Sciatic nerve (tissue), 2 donors: ENCODE measurements at places on chromosomes 3 and 15. TPM values are rescaled to one million over a fixed set of nuclear protein-coding genes. Genes with fewer than 3 reads are reported as not detected.

BBS4 gene
- 28.9 TPM for total RNA-seq

CTSH gene
- 81.6 TPM for total RNA-seq

PLCH1 gene
- total RNA-seq = 4.5 TPM

GRAMD1C gene
- total RNA-seq = 3.0 TPM

NMNAT3 gene
- total RNA-seq = 8.6 TPM

CX3CR1 gene
- total RNA-seq = 18.5 TPM

POPDC2 gene
- 4.9 TPM for total RNA-seq

CCDC54 gene
- total RNA-seq = not detected

THSD4 gene
- 21.1 TPM for total RNA-seq

SPINT1 gene
- total RNA-seq = 4.0 TPM

- no peak for DNase-seq
These were observed 68.2 kb upstream of the TJP1 start for GRCh38 chr15:29890336-29891095.

- DNase-seq = no peak
These were observed 96.0 kb upstream of the CCDC80 start for GRCh38 chr3:112736805-112737566.

GRCh38 chr3:50298836-50299637, at the start of the genes HYAL3 and NAA80:
HYAL3 (minus strand) TSS chr3:50299405; CDS start chr3:50295602, 3,803 bp downstream.
NAA80 (minus strand) TSS chr3:50299405; CDS start chr3:50297463, 1,942 bp downstream.
- DNase-seq = peak; percentile 100

GRCh38 chr3:94362393-94362792, 299.5 kb downstream of the NSUN3 start:
- no peak for DNase-seq

DNA sequence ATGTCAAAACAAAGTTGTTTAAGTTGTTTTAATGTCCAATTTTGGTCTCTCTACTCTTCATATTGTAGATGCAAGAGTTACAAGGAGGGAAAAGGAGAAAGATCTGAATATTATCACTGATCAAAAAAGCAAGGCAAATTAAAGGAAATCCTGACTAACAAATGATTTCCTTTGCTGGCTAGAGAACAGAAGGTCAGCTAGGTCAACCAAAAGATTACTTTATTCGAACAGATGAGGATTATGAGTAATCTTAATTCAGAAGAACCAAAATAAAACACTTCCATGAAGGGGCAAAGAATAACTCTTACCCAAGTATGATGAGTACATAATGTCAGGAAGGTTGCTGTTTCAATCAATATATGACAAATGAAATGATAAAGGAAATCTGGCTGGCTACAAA, 33.8 kb downstream of the CPNE4 start:
- no peak for DNase-seq

- DNase-seq = no peak
These were observed 688.2 kb downstream of the SI start for GRCh38 chr3:164390046-164390445.

GRCh38 chr3:194723846-194724618, 38.3 kb downstream of the FAM43A start:
- DNase-seq = no peak

DNA sequence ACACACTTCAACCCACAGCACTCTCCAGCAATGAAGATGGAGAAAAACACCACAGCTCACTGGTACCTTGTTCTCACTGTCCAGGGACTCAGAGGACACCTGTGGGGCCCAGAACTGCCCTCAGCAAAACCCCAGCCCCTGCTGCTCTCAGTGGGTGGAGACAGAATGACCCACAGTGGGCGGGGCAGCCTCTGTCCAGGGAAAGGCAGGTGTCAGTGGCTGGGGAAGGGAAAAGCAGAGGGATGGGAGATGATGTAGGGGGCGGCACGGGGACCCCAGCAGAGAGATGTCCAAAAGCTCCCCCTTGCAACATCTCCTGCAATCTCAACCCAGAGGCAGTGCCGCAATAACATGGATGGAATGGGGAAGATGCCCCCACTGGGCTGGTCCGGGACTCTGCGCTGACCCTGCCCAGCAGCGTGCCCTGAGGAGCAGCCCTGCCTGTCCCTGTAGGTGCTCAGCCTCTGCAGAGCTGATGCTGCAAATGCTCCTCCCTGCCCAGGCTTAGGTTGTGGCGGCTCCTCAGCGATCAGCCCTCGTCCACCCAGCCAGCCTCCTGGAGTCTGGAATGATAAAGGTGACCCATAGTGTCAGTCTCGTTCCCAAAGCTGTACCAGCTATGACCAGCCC, 193.9 kb downstream of the XXYLT1 start:
- peak; percentile 40 for DNase-seq

DNA sequence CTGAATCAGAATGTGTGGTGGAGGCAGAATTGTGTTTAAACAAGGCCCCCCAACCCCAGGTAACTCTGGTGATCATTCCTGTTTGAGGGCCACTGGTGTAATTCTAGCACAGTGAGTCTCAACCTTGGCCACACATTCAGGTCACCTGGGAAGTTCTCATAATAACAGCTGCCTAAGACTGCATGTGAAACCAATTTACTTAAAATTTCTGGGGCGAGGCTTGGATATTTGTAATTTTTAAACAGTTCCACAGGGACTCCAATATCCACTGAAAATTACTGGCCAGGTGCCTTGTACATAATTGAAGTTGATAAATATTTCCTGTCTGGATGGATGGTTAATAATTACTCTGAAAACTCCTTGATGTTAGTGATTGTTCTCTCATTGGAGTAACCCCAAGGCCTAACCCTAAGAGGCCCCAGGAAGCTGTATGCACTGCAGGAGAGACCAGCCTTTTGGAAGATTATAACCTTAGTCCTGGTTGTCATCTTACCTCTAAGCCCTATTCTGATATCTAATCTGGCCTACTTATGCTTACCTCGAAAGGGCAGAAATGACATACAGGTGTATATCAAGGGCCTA, 25.7 kb upstream of the EPHB1 start:
- DNase-seq = no peak

DNA sequence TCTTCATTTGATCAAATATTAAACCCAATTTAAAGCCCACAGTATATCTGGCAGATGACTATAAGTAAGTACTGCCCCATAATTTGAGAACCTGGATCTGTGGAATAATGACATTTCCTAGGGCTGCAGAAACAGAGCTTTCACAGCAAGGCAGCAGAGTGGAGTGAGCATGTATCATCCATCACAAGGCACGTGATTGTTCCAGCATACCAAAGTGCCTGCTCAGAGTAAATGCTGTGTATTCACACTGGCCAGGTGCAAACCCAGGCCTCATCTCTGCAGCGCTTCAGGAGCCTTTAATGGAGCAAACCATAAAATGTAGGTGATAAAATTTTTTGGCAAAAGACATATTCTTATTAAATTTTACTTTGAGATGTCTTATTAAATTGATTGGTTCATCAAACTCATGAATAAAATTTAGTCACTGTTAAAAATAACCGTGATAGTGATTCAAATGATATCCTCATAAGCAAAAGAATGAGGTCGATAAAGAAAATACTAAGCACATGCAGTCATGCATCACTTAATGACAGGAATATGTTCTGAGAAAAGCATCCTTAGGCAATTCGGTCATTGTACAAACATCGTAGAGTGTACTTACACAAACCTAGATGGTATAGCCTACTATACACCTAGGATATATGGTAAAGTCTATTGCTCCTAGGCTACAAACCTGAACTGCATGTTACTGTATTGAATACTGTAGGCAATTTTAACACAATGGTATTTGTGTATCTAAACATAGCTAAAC, 99.3 kb upstream of the SLC24A5 start:
- DNase-seq = no peak

DNA sequence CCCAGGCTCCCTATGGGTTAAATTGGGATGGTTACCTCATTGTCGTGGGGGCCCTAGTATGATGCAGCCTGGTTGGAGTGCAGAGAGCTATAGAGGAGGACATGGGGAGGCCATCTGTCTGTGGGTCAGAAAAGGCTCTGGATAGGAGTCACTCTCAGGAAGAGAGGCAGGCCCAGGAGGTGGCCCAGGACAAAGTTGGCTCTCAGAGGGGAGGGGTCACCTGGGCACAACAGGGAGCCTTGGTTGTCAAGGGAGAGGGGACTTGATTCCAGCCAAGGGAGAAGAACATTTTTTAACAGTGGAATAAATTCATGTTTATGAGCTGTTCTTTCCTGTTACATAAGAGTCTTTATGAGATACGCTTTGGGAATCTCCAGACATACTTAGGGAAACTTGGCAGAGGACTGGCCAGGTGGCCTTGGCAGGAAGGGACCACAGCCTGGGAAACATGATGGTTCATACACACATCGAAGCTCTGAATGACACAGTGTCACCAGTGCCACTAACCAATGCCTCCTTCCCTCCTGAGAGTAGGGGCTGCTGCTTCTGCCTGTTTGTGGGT, 27.5 kb upstream of the LCTL start:
- no peak for DNase-seq

- no peak for DNase-seq
These were observed 11.2 kb downstream of the SH3GL3 start for GRCh38 chr15:83458381-83458780.

DNA sequence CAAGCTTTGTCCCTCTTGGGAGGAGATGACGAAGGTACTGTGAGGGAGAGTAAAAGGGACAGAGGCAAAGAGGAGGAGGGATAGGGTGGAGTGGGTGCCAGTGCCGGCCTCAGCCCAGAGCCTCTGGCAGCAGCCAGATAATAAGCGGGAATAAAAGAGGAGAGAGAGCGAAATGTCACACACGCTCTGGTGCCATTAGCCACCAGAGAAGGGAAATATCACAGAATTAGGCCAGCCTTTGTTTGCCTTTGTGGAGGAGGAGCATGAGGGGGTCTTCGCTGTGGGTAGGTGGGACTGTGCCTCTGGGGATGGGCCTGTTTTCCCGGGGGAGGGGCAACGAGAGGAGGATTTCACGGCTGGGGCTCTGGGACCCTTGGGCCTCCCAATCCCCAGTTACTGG, 67.8 kb downstream of the LINGO1 start:
- DNase-seq = no peak

- DNase-seq = peak; percentile 10
These were observed 7.3 kb upstream of the EHD4 start for GRCh38 chr15:41979493-41980266.

GRCh38 chr3:14118400-14119381, 6.0 kb downstream of the CHCHD4 start:
- DNase-seq = no peak

GRCh38 chr15:60477164-60477563, 1.8 kb downstream of the ICE2 start:
- DNase-seq = no peak

DNA sequence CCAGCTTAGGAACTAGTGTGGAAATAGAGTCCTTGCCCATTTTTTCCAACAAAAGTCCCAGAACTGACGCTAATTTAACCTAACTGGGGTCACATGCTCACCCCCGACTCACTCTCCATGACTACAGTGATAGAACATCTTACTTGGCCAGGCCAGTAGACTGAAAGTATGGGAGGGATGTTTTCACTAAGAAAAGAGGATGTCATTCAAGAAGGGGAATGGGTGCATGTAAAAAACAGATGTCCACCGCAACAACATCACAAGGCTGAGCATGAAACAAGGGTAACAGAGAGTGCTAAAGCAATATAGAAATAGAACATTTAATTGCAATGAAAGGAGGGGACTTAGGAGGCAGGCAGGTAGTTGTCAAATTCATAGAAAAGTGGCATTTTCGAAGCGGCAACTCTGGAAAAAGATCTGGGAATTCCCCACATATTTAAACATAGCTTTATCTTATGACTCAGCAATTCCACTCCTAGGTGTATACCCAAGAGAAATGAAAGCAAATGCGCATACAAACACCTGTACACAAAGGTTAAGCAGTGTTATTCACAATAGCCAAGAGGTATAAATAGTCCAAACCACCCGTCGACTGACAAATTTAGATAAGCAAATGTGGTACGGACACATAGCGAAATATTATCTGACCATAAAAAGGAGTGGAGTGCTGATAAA, 41.1 kb upstream of the UBE2E2 start:
- DNase-seq = no peak

GRCh38 chr3:138873471-138874278, 38.9 kb upstream of the PIK3CB start:
- no peak for DNase-seq

- no peak for DNase-seq
These were observed 11.3 kb upstream of the IQGAP1 start for GRCh38 chr15:90376789-90377188.

DNA sequence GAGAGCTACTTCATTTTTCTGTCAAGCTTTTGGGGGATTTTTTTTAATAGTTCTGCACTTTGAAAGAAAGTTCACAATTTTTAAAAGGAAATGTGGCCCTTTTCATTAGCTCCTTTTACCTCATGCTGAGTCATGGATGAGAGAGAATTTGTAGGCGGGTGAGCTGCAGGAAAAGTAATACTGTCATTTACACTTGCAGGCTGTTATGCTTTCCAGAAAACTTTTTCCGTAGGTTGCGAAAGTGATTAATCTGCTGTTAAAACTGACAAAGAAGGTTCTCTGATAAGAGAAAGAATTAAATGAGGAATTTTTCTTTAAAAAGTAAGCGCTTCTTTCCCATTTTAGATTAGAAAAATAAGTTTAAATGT, 430.2 kb downstream of the LPP start:
- no peak for DNase-seq

DNA sequence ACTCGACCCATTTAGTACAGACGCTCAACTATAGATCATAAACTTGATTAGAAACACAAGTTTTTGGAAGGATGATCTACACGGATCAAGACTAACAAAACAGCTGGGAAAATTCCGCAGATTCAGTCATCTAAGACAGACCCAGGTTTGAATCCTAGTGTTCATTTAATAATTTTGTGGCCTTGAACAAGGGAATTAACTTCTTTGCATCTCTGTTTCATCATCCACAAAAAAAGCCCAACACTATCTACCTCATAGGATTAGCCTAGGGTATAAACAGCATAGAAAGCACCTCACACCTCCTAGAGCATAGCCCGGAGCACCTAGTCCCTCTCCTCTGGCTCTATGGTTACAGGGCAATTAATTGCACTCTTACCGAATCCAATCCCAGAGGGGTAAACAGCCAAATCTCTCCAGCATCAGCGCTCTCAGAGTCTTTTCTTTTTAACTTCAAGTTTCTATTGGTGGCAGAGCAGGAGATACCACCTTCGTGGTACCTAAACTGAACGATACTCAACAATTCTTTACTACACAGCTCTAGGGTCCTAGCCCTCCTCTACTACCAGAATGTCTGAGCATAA, 3.5 kb downstream of the TBL1XR1 start:
- no peak for DNase-seq

DNA sequence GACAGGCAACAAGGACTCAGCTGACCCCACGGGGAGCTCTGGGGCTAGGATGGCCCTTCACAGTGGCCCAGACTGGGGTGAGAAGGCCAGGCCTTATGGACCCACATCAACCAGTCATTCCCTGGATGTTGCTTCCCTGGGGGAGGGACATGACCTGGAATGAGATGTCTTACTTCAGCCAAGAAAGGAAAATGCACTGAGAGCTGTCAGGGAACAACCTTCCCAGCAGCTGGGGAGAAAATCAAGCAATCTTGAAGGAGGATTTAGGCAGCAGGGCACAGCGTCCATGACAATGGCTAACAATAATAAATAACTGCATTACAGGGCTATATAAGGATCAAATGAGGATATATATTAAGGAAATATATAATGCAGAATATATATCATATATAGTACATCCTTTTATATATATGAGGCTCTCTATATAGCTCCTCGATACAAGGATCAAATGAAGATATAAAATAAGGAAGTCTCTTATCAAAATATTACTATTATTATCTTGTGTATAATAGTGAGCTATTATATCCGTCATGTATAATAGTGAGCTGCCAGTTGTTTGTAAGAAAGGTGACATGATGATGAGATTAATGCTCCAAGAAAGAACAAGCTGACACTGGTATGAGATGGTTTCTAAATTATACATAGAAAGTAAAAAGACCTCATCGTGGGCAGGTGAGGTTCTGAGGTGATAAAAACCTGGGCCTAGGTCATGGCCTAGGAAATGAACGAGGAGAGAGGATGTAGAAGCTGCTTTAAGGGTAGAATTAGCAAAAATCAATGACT, 117.8 kb upstream of the LIPC start:
- DNase-seq = no peak

- no peak for DNase-seq
These were observed 353.6 kb upstream of the SLCO3A1 start for GRCh38 chr15:91499774-91500383.
